ENCODE measurements at places on chromosomes 13 and 19. TPM values are rescaled to one million over a fixed set of nuclear protein-coding genes. Genes with fewer than 3 reads are reported as not detected.

The DHX34 gene
- total RNA-seq, result 7.1 TPM

The ONECUT3 gene
- total RNA-seq, result not detected

The TMEM150B gene
- not detected for total RNA-seq

The DAPK3 gene
- 165 TPM for total RNA-seq

The CBLC gene
- total RNA-seq, result 0.07 TPM

The WASF3 gene
- 16.2 TPM for total RNA-seq

The SYNGR4 gene
- not detected for total RNA-seq

The LSM14A gene
- total RNA-seq, result 147 TPM

The NLRP9 gene
- total RNA-seq, result not detected

The OCEL1 gene
- total RNA-seq, result 3.4 TPM

The ZNF177 gene
- total RNA-seq, result 1.4 TPM

The GZMM gene
- total RNA-seq, result not detected

The ZNF700 gene
- 7.1 TPM for total RNA-seq

The CEACAM21 gene
- 0.73 TPM for total RNA-seq

The SEMA6B gene
- total RNA-seq, result 107 TPM

The ZNF528 gene
- total RNA-seq, result 11.9 TPM

The GSX1 gene
- total RNA-seq, result not detected

The LYPD3 gene
- total RNA-seq, result not detected

The ZNF134 gene
- 15.4 TPM for total RNA-seq

The SMIM24 gene
- total RNA-seq, result not detected

The ZNF577 gene
- 3.1 TPM for total RNA-seq

The ZNF543 gene
- total RNA-seq, result 9.6 TPM

The FBXO27 gene
- 1.5 TPM for total RNA-seq

The PINLYP gene
- total RNA-seq, result 2.3 TPM

The KLF2 gene
- 6.0 TPM for total RNA-seq

The MEIOSIN gene
- not detected for total RNA-seq

The ATP4A gene
- not detected for total RNA-seq

The ENOX1 gene
- total RNA-seq, result 0.95 TPM
